ENCODE measurements at places on chromosomes 1 and 21. TPM values are rescaled to one million over a fixed set of nuclear protein-coding genes. Genes with fewer than 3 reads are reported as not detected.

DNA sequence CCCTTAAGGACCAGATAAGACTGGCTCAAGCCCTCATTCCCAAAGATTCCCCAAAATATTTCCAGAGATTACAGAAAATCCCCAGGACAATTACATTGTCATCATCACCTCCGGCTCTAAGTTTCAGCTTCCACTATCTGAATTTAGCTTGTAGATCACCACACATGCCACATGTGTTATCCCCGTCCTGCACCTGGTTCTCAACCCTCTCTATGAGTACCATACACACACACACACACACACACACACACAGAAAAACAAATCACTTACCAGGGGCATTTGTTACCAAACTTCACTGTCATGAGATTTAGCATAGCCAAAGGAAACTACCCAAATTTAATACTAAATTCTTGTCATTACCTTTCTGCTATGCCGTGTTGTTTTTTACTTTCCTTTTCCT lies 15.4 kb upstream of the TSPAN1 start:
- no peak for DNase-seq

GRCh38 chr1:114238053-114238452 lies 84.4 kb upstream of the SYT6 start:
- DNase-seq = no peak

- no peak for DNase-seq
Observed at GRCh38 chr21:41802684-41803083, 35.8 kb upstream of the RIPK4 start.

DNA sequence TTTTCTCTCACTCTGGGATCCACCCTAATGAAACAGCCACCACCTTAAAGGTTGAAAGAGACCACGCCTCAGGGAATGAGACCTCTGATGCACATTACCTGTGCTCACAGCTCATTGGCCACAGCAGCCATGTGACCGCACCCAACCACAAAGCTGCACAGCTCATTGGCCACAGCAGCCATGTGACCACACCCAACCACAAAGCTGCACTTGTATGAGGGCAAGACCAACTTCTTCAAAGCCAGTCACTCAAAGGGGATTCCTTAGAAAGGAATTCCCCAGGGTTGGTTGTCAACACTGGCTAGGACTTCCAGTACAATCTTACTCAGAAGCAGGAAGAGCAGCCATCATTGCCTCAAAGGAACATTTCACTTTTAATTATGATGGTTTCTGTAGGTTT lies 43.6 kb upstream of the PDE9A start:
- DNase-seq = no peak

DNA sequence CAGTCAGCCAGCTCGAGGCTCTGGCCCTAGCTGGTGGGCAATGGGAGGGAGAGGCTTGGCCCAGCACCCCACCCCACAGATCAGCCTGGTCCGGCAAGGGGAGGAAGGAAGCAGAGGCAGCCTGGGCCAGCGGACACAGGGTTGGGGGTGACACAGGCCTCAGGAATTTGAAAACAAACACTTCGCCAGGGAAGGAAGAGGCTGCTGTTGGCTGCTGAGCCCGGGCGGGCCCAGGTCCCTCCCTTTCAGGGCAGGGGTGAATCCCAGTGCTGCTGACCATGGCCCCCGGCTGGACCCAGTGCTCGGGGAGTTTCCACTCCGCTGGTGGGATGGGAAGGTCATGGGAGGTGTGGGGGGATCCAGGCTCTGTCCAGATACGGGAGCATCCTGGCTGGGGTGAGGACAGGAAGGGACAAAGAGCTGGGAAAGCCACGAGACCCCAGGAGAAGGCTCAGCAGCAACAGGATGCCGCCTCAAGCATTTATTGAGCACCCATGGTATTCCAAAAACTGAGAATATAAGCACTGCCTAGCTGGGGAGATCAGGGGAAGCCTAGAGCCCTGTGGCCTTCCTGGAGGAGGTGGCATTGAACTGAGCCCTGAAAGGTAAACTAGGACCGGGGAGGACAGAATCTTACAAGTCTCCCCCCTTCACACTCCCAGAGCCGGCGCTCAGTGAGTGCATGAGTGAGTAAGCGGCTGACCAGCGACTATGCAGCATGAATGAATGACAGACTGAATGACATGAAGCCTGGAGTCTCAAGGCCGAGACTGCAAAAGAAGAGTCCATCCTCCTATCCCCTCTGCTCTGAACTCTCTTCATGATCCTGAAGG lies 26.2 kb upstream of the EPHA2 start:
- no peak for DNase-seq

TRIM17 gene
- total RNA-seq = 4.3 TPM

ARMH1 gene
- 105 TPM for total RNA-seq

All from activated naive CD8-positive, alpha-beta T cell treated with anti-CD3 and anti-CD28 coated beads, Interleukin-2, amount 10 ng/mL, durations not matched to agents 7 days and 5 days (primary cell).